Glutamatergic neuron (in vitro differentiated cells): ENCODE measurements at places on chromosomes 16 and 17.
A peak's percentile ranks its signal among the peaks of the same experiment; 100 is the strongest.

- DNase-seq: peak; percentile 61
Measured at GRCh38 chr17:42276609-42277341, 584 bp upstream of the STAT5B start.

DNA sequence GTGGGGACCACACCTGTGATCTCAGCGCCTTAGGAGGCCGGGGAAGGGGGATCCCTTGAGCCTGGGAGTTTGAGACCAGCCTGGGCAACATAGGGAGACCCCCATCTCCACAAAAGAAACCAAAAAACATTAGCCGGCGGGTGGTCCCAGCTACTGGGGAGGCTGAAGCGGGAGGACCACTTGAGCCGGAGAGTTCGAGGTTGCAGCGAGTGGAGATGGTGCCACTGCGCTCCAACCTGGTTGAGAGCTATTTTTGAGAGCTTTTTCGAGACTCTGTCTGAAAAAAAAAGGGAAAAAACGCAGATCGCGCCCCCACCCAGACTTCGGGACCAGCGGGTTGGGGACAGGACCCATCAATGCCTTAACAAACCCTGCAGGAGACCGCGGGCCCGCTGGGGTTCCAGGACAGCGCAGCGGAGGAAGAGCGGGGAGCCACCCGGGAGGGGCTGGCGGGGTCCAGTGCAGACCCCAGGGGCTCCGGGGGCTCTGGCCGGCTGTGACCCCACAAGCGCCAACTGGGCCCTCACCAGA, 762 bp upstream of the BAIAP3 start:
- DNase-seq: no peak

- DNase-seq: no peak
Measured at GRCh38 chr17:50221266-50221863, 19.9 kb upstream of the COL1A1 start.

- DNase-seq: peak; percentile 91
Measured at GRCh38 chr16:30183233-30184095, at the start of gene CORO1A. Gene CORO1A (plus strand): TSS chr16:30183602. CDS start chr16:30185210, 1,608 bp downstream.

- no peak for DNase-seq
Measured at GRCh38 chr16:66408163-66409048, 18.7 kb upstream of the BEAN1 start.

GRCh38 chr16:54538276-54538675, 251.7 kb upstream of the IRX3 start:
- no peak for DNase-seq

- no peak for DNase-seq
Measured at GRCh38 chr17:56785405-56785804, 48.3 kb downstream of the C17orf67 start.

DNA sequence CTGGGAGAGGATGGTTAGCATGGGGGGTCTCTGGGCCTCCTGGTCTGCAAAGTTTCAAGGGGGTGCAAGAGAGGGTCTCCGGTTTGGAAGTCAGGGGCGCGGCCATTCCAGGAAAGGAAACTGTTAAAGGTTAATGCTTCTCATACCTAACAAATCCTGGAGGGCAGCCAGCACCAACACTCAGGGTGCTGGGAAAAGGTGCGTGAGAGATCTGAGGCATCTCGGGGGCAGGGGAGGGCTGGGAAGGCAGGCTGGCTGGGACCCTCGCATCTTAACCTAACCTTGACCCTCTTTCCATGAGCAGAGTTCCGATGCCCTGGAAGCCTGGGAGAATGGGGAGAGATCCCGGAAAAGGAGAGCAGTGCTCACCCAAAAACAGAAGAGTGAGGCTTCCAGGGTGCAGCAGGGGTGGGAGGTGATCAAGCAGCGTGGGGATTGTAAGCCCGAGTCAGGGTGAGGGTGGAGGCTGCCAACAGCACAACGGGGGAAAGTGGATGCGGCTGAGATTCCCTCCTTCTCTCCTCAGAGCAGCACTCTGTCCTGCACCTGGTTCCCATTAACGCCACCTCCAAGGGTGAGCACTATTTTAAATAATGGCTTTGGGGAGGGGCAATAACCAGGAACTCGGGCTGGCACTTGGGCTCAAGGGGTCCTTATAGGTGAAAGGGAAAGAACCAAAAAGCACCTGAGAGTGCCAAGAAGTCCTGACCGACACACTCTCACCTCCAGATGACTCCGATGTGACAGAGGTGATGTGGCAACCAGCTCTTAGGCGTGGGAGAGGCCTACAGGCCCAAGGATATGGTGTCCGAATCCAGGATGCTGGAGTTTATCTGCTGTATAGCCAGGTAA, 996 bp downstream of the TNFSF13 start:
- DNase-seq: no peak

DNA sequence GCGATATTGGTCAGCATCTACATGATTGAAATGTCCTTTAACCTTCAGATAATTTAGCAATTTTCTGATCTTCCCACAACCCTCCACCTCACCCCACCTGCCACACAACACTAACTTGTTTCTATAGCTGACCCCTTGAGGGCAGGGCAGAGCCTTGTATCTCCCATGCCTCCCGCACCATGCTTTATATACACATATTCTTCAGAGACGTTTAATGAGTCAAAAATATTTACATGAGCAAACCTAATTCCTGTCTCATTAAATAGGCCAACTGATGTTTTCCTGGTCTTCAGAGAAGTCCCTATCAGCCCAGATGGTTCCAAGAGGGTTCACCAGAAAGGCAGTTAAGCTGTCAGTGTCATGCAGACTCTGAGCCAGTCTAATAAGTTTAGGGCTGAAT, 6.6 kb upstream of the DHRS7C start:
- no peak for DNase-seq

DNA sequence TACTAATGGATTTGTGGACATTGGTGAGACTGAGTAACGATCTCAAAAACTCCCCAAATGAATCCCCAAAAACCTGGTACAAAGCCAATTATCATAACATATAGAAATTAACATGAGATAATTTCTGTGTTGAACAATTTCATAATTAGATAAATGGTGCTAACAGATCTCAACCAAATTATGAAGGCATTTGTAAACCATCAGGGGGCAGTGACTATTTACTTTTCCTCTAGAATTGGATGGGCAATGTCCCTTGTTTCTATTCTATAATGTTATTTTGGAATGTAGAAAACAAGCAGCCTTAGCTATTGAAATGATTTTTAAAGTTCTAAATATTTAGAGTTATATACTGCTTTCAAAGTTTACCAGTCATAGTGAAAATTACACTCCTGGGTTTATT, 57.8 kb downstream of the MYH10 start:
- no peak for DNase-seq

- no peak for DNase-seq
Measured at GRCh38 chr16:49213594-49213993, 68.0 kb downstream of the CBLN1 start.
